ENCODE measurements at places on chromosomes 5 and 9.

- no peak for DNase-seq
Observed at GRCh38 chr5:55421074-55421529, 113.3 kb downstream of the MTREX start.

- DNase-seq = no peak
Observed at GRCh38 chr5:35010676-35011075, 37.1 kb downstream of the AGXT2 start.

- no peak for DNase-seq
Observed at GRCh38 chr5:160802592-160802991, 49.4 kb downstream of the ATP10B start.

DNA sequence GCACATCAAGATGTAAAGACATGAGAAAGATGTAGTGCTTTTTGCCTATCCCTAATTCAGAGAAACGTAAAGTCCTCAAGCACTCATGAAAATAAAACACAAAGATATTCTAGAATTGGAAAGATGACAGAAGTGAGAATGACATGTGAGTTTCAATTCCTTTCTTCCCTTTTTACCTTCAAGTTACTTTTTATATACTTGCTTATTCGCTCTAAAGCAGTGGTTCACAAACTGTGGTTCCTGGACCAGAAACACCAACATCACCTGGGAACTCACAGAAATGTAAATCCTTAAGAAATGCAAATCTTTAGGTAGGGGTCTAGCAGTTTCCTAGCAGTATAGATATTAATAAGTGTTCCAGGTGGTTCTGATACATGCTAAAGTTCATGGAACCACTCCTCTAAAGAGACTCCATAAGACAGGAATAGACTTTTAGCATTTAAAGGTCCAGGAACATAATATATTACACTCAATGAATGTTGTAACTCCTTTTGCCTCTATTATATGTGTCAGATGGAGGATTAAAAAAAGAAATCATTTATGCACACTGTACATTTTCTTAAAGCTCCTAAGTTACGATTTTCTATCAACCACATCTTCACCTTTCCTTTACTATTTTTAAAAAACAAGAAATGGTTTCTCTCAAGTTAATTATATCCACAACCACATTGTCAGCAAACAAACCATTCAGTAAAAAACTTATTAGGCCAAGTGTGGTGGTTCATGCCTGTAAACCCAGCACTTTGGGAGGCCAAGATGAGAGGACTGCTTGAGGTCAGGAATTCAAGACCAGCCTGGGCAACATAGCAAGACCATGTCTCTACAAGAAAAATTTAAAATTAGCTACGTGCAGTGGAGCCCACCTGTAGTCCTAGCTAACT is 39.9 kb downstream of the ERP44 start:
- DNase-seq = no peak

DNA sequence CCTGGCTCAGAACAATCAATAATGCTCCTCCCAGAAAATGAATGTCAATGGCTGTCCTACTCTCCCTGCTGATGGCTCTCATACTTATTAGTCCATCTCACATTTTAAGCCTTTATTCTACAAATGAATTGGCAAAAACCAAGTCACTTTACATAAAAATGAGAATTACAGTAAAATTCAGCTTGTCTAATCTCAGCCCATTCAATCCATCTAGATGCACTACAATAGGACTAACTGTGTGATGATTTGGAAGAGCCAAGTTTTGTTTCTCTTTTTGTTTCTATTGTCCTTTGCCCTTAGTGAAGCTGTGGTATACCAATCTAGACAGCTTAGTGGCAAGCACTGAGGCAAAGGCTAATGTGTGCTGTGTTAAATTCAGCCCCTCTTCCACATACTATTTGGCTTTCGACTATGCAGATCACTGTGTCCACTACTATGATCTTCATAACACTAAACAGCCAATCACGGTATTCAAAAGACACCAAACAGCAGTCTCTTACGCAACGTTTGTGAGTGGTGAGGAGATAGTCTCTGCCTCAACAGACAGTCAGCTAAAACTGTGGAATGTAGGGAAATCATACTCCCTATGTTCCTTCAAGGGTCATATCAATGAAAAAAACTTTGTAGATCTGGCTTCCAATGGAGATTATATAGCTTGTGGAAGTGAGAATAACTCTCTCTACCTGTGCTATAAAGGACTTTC is 140.8 kb upstream of the ZNF462 start:
- no peak for DNase-seq
